Cardiac septum (tissue), 1 donor: ENCODE measurements at places on chromosomes 2 and 18.

DNA sequence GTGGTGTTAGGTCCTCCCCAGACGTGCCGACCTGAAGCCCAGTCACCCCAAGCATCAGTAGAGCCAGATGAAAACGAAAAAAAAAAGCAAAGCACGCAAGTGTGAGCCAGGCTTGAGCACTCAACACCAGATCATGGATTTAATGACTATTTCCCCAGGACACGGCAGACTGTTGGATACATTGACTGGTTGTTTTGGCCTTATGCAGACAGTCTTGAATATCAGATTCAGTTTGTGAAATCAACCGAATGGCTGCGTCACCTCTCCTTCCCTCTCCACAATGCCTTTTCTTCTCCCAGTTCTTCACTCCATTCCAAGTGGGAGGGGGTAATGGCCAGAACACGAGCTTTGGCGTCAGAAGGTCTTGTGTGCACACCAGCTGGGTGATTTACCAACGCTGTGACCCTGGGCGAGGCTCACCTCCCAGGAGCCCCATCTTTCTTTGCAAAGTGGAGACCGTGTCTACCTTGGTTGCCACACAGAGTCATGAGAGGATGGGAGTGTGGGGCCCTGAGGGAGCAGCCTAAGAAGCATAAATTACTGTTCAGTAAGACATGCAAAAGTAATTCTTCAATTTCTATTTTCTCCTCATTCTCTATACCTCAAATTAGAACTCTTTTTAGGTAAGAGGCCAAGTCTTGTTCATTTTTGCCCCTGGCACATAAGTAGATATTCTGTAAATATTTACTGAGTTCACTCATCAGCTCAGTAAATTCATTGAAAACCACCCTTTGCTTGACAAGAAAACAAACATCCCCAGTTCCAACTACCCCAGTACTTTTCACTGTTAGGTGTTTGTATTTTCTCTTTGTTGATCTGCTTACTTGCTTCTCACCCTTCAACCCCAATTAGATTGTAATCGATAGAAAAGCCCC, 181.1 kb upstream of the COPS8 start:
- no peak for DNase-seq

DNA sequence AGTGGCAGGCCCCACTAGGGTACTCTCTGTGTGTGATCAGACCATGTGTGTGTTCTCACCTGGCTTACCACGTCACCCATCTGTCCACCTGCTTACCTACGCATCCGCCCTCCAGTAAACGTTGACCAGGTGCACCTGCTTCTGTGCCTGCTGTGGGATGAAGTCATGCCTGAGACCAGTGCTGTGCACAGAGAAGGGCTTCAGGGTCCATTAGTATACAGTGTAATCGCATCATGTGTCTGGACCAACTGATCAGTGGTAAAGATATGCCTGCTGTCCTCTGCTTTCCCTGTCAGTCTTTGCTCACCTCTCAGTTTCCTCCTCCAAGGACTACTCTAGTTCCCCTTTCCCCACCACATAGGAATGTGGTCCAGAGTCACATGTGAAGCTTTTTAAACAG, 109.3 kb downstream of the FHOD3 start:
- DNase-seq, result no peak

DNA sequence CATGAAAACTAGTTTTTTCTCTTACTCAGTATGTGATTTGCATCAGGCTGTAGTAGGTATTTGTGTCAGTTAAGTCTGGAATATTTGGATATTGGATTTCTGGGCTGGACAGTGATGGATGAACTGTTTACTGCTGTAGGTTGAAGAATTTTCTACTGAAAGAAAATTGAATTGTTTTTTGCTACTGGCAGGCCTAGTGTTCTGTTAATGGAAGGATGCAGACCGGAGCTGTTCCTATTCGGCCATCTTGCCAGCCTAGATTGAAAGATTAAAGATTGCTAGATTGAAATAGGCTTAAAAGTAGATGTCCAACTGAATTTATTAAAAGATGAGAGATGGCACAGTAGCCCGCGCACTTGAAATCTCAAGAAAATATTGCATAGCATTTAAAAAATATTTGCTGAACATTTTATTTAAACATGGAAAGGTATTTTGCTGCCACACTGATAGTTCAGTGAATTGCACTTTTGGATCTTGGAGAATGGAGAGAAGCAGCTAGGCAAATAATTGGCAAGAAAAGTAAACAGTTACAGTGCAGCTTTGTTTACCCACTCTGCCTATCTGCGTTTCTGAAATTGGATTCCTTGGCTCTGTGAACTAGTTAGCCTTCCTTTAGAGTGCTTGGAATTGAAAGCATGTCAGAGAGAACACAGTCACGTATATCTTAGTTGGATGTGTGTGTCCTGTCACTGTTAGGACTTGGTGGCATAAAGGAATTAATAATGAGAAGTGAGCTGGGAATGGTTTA, 54.1 kb downstream of the EPB41L5 start:
- no peak for DNase-seq

DNA sequence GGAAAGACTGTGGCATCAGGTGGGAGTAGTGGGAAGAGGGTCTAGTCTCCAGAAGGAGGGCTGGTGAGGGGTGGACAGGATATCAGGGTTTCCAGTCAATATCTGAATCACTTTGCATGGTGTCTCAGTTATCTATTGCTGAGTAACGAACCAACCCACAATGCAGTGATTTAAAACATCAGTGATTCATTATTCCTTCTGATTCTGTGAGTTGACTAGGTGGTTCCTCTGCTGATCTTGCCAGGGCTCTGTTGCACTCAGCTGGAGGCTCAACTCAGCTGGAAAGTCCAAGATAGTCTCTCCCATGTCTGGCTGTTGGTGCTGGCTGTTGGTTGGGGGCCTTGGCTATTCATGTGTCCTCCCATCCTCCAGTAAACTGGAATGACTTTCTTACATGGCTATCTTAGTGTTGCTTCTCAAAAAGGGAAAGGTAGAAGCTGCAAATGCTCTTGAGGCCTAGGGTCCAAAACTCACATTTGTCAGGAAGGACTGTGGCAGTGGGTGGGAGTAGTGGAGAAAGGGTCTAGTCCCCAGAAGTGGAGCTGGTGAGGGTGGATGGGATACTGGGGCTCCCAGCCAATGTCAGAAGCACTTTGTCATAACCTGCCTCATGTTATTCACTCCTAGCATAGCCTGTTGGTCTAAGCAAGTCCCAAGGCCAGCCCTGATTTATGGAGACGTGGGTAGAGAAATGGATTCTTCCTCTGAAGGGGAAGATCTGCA, 13.9 kb downstream of the IL1F10 start:
- no peak for DNase-seq

DNA sequence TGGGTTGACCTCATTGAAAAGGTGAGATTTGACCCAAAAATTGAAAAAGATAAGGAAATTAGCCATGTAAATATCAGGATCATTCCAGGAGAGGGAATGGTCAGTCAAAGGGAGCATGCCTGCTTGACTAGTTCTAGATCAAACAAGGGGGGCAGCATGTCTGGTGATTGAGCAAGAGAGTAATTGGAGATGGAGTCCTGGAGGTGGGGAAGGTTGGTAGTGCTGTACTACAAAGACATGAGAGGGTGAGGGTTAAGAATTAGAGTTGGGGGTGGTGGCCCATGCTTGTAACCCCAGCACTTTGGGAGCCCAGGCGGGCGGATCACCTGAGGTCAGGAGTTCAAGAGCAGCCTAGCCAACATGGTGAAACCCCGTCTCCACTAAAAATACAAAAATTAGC, 2.0 kb downstream of the MRPL30 start:
- no peak for DNase-seq

- no peak for DNase-seq
These were observed 17.4 kb downstream of the TPGS2 start for GRCh38 chr18:36811430-36811829.
